ENCODE measurements at places on chromosomes 11 and 22.

- peak; percentile 45 for DNase-seq
Observed at GRCh38 chr11:18203723-18204122, 31.1 kb downstream of the MRGPRX4 start.

DNA sequence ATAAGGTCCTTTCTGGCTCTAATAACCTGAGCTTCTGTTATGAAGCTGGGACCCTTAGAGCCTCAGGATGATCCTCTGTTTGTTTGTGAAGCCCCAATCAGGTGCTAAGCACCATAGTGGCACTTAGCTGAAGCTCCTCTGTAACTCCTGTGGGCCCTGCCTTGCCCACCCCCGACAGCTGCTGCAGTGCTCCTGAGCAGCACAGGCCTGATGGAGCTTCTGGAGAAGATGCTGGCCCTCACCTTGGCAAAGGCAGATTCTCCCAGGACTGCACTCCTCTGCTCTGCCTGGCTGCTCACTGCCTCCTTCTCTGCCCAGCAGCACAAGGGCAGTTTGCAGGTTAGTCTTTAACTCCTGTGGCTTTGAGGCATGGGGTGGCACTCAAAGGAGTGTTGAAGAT is 19.0 kb upstream of the CCDC134 start:
- DNase-seq, result peak; percentile 22

- no peak for DNase-seq
Observed at GRCh38 chr11:94563176-94563847, 3.9 kb upstream of the PIWIL4 start.

- DNase-seq, result peak; percentile 66
Observed at GRCh38 chr11:38582151-38582550, 1984.1 kb upstream of the RAG2 start.

GRCh38 chr11:72828692-72829101 is 14.5 kb downstream of the ATG16L2 start:
- DNase-seq, result no peak

DNA sequence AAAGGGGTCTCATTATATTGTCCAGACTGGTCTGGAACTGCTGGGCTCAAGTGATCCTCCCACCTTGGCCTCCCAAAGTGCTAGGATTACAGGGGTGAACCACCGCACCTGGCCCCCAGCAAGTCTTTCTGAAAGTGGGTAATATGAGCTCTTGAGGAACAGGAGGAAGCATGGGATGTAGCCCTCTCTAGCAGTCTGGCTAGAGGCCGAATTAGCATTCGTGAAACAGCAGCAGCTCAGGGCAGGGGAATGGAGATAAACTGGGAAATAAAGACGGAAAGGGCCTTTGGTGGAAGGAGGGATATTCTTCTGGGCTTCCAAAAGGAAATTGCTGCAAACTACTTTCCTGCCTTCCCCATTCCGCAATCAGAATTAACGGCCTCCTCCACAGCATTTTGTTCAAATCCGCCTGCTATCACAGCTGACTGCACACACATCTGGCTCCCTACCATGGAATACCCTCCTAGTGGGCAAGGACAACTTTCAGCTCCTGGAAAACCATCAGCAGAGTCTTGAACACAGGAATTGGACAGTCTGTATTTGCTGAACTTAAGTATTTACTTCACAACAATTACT is 44.3 kb downstream of the MICAL3 start:
- DNase-seq, result no peak

DNA sequence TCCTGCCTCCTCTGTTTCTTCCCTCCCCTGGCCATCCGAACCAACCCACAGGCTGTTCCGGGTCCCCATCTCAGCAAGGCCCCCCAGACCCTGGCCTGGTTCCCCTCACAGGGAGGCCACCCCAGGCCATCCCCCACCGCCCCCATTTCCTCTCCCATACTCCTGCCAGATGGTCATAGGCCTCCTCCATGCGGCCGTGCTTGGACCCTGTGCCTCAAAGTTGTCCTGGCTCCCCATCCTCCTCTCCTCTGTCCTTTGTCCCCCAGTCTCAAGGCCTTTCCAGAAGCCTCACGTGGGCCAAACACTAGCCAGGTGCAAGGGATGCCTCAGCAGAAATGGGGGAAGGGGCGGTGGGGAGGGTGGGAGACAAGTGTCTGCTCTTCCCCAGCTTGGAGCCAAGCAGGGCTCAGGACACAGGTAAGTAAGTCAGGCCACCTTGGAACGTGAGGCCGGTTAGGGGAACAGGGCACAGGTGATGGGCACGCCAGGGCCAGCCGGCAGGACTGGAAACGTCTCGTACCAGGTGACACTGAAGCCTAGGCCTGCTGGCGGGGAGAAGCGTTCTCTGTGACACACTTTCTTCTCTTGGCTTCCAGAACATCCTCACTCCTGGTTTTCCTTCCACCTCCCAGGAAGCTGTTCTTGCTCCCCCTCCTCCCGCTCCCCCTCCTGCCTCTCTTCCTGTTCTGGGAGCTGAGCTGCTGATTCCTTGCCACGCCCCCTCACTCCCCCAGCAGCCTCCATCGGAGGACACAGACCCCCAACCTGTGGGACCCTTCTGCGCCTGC is 31.5 kb upstream of the SLC22A12 start:
- no peak for DNase-seq

GRCh38 chr11:27718863-27719545 is 18.7 kb upstream of the BDNF start:
- peak; percentile 83 for DNase-seq

GRCh38 chr11:93548679-93549319 is 5.6 kb upstream of the SMCO4 start:
- no peak for DNase-seq

DNA sequence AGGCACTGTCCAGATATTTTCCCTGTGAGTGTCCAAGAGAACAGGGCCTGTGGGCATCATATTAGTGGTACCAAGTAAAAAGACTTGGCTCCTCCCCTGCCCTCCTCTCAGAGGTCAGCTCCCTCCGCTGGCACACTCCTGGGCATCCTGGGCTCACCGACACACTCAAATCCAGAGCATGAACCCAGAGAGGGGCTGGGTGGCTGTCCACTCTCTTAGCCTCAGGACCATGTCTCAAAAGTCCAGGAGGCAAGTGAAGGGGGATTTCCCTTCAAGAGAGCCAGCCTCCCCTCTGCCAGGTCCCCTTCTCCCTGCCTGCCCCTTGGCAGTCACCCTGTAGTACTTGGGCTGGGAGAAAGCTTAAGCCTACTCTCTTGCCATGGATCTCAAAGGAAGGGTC is 10.3 kb downstream of the BCL9L start:
- DNase-seq, result no peak

DNA sequence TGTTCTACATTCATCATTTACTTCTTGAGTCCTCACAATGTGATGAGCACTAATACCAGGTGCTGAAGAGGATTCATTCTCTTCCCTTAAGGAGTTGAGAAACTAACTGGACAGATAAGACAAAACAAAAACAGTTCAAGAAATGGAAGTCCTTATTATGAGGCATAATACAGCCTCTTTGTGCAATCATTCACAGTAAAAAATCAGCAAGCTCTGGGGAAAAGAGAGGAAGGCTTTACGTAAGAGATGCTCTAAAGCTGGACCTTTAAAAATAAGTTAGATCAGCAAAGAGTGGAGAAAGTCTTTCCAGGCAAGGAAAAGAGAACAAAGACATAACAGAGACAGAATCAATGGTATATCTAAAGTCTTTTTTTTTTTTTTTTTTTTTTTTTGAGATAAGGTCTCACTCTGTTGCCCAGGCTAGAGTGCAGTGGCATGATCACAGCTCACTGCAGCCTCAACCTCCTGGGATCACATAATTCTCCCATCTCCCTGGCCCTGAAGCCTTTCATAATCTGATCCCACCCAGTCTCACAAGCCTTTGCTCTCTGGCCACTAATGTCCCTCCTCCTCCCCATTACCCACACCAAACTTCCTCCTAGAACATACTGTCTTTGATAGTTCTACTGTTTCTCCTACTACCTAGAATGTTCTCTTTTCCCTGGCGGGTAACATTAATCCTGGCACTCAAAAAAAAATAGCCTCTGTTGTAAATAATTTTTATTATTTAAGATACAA is 40.9 kb downstream of the MRTFA start:
- no peak for DNase-seq

GRCh38 chr11:33624083-33624482 is 76.5 kb downstream of the C11orf91 start:
- peak; percentile 52 for DNase-seq

GRCh38 chr11:95715777-95716241 is 73.8 kb downstream of the FAM76B start:
- no peak for DNase-seq

GRCh38 chr11:43268786-43269185 is 43.0 kb upstream of the API5 start:
- peak; percentile 27 for DNase-seq

DNA sequence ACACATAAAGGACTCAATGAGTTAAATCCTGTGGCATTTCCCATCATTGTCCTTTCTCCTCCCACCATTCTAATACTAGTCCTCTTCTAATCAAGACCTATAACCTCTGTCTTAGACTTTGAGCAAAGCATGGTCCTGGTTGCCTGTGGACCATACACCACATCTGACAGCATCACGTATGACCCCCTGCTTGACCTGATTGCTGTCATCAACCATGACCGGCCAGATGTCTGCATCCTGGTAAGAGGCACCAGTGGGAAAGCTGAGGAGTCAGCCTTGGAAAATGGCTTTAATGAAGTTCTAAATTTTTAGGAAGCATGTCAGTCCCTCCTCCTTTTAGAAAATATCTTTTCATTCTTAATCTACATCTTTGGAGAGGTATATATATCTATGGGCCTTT is 25.8 kb downstream of the POLA2 start:
- no peak for DNase-seq

DNA sequence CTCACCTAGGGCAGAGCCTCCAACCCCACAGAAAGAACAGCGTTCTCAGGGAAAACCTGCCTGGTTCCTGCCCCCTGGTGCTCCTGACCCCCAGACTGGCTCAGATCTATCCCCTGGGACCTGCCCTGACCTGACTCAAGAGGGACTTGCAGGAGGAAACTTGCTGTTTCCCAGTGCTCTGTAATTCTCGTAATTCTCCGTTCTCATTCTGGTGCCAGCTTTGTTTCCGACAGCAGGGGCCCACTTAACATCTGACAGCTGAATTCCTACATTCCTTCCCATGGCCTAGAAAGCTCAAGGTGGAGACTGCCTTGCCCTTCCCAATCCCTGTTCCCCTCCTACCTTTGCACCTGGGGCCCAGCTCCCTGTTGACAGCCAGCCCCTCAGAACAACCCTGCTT is 12.5 kb upstream of the CSF2RB start:
- DNase-seq, result no peak

DNA sequence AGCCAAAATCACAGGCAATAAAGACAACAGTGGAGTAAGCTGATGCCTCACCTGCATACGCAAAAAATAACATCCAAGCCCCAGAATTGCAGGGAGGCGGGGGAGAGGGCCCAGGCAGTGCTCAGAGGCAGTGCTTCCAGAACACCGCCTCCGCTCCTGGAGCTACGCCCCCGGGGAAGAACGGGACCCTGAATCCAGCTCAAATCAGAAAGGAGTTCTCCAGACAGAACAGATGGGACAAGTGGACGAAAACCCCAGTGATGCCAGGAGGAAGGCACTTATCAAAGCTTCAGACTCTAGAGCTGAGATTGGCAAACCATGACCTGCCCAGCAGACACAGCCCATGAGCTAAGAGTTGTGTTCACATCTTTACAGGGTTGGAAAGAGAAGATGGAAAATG is 683.9 kb downstream of the TBC1D22A start:
- no peak for DNase-seq
